T1000 (cell line): ENCODE measurements at places on chromosomes 5 and 9.

DNA sequence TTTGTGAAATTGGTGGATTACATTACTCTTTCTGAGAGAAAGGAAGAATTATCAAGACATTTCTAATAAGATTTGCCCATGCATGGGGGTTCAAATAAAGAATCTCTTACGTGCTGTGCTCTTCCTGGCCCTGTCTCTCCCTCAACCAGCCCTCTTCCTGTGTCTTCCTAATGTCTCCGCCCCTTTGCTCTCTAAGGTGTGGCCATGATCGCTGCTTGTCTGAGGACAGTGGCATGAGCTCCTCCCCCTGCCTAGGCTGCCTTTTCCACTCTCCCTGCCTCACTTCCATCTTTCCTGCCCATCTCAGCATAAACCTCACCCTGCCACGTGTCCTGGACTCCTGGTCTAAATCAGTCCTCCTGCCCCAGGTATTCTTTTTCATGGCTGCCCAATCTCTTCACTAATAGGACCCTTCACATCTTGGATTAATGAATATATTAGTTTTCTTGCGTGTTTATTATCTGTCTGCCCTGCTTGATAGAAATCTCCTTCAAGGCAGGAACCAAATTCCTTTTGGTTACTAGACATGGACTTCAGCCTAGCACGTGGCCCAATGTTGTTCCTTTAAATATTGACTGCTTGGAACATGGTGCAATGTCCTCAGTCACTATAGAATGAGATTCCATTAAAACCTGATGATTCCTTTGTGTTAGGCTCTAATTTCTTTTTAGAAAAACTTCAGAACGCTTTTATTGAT lies 122.3 kb downstream of the MTRR start:
- DNase-seq = no peak

- no peak for DNase-seq
Measured at GRCh38 chr9:91865041-91865440, 85.0 kb downstream of the ROR2 start.

DNA sequence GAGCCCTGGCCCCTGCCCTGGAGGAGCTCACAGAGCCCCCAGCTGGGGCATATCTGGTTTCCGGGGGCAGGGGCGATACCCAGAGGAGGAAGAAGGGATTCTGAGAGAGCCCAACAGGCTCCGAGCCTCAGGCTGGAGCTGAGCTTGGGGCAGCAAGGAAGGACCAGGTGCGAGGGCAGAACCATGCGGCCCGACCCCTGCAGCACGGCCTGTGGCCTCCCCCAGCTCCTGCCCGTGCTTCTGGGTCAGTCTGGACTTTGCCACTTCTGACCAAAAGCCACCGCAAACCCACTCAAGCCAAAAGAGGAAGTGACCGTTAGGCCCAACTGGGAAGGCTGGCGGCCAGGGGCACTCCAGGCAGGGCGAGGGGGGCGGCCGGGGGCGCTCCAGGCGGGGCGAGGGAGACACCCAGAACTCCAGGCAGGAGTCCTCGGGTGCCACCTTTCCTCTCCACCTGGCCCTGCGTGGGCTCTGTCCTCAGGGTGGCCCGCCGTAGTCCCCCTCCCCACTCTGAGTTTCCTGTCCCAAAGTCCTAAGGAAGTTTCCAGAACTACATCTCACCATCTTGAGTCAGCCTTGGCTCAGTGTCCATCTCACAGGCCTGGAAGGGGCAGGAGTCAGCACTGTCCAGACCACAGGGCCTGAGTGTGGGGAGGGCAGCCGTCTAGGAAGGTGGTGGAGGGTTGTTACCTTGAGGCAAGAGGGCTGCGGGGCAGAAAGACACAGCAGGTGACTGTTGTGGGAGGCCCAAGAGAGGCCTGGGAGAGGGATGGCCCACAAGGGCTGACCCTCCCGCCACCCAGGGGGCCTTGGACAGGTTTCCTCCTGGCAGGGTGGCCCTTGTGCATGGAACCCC lies 946 bp upstream of the LTC4S start:
- no peak for DNase-seq

DNA sequence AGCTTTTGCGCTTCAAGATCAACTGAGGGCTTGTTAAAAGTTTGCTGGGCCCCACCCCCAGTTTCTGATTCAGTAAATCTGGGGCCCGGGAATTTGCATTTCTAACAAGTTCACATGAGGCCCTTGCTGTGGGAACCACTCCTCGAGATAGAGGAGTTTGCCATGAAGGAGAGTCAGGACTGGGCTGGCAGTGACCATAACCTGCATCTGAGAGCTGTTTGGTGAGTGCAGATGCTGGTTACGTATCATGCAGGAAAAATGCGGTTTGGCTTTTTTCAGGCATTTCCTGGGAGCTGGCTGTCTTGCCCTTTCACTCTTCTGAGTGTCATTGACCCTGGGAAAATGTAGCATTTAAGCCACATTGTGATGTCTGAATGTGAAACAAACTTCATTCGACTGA lies 9.4 kb upstream of the ANGPTL2 start:
- no peak for DNase-seq

- DNase-seq = no peak
Measured at GRCh38 chr5:112951124-112951702, 25.4 kb upstream of the DCP2 start.

- no peak for DNase-seq
Measured at GRCh38 chr9:32606811-32607210, 28.7 kb downstream of the TAF1L start.

DNA sequence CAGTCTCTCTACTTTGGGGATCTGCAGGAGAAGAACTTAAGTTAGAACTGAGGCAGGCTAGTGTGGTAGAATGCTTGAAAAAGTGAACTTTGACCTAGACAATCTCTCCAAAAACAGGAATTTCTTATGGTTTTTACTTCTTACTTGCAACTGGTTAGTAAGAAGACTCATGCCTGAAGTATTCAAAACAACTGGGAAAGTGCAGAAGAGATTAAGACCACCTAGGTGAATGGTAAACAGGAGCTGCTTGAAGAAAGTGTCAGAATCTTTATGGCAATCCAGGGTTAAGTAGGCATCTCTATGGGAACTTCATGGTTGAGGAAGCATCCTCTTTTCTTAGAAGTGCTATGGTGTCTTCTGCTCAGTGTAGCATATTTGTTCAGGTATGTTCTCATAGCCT lies 428.6 kb upstream of the TLE4 start:
- DNase-seq = no peak

DNA sequence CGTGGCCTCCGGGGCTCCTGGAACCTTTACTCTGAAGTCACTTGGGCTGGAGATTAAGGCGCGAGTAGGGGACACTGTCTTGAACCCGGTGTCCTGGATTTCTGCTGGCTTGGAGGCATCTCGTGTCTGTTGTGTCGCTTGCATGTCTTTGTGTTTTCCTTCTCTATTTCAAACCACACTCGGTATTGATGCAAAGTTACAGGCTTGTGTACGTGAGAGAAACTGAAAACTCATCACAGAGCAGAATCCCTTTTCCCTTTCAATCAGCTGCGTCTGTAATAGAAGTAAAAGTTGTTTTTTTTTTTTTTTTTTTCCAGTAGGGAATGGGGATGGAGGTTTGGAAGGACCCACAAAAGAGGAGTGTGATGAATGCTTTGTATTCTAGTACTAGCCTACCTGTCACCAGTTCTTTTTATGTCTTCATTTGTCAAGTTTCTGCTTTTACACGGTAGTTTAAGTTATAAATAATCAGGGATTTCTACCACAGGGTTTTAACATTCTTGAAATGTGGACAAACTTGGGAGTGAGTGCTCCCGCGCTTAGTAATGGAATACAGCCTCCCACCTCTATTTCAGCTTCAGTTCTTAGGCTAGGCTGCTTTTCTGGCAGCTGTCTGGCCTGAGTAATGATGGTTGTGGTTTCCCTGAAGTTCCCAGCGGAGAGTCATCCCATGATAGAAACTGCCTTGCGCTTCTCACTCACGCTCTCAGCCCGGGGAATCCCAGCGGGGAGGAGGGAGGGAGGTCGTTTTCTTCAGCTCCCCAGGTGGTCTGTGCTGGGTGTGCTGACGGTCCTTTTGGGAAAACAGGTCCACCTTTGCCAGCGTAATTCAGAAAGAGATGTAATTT lies 763 bp downstream of the TJP2 start:
- DNase-seq = peak; percentile 60

DNA sequence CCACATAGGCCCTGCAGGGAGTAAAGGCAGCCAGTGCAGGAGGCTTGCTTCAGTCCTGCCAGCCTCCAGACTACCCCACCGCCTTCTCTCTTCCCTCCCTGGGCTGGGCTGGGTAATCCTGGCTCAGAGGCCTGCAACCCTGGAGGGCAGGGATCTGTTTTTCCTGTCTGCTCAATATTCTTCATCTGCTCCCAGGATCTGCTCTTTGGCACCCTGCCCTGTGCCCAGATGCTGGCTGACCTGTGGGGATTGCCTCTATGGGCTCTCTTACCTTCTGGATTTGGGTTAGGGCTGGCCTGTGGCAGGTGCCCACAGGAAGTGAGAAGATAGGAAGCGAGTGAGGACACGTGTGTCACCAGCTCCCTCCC lies 7.3 kb upstream of the ANGPTL2 start:
- no peak for DNase-seq

GRCh38 chr5:16618138-16618897 lies 1.5 kb upstream of the RETREG1 start:
- DNase-seq = no peak

GRCh38 chr5:133873449-133873848 lies 95.0 kb downstream of the C5orf15 start:
- no peak for DNase-seq

DNA sequence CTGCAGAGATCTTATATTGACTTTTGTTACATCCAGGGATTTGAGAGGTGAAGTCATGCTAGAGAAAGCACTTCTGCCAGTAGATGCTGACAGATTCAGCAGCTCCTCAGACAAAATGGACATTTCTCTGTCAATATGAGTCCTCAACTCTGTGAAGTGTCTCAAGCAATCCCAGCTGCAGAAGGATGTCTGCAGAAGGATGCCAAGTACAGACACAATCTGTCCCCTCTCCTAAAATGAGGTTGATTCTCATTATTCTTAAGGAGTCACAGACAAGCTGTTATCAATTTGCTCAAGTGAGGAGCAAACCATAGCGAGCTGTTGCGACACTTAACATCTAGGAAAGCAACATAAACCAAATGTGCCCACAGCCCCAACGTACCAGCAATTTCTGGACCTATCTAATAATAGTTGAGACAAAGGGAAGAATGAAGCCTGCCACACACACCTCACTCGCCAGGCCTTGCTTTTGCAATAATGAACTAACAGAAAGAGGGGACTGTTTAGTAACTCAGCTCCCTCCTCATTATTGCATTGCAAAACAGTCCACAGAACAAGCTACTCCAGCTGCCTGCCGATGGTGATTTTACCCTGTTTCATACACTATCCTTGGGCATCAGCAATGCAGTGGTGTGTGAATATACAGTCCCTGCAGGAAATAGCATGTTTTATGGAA lies 364.2 kb upstream of the PDE4D start:
- no peak for DNase-seq

- no peak for DNase-seq
Measured at GRCh38 chr5:109852371-109853155, 162.8 kb downstream of the MAN2A1 start.

DNA sequence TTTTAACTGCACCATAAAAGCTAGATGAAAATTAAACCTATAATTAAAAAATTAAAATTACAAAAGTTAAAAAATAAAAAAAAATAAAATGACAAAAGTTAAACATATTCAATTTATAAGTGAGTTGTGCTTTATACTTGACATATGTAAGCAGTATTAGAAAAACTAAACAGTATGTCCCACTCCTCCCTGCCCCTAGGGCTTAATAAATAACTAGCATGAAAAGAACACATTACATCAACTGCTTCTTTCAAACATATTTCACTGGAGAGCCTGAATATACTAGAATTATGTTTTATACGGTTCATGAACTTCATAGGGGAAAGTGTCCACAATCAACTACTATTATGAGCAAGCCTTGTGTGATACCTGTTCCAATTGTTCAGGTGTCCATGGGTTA lies 47.6 kb downstream of the ECPAS start:
- DNase-seq = no peak

- DNase-seq = no peak
Measured at GRCh38 chr9:89446961-89447310, 51.0 kb downstream of the SEMA4D start.

- no peak for DNase-seq
Measured at GRCh38 chr5:95701074-95701473, 18.3 kb upstream of the SPATA9 start.

DNA sequence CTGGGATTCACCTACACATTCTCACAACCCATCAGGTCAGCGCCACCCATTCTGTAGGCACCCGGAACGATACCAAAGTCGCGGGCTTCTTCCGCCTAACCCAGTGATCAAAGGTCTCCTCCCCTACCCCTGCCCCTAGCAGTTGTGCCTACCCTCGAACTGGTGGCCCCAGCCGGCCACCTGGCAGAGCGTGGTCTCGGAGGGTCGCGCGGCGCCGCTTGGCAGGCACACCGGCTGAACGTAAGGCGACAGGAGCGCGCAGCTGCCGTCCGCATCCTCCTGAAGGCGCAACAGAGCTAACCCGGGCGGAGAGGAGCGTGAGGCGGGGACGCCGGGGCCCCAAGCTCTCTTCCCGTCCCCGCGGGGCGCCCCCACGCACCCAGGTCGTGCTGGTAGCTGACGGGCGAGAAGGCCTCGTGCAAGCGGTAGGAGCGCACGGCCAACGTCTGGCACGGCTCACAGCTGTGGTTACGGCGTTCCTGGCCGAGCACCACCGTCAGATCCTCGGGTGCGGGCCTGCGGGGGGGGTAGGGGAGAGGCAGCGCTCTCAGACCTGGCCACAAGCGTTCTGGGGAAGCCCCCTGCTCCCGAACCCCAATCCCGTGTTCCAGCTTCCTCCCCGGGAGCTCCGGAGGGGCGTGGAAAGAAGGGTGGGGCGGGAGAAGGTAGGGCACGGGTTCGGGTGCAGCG lies 2.8 kb upstream of the PFN3 start:
- DNase-seq = no peak

GRCh38 chr5:131488463-131488862 lies 146.6 kb downstream of the RAPGEF6 start:
- DNase-seq = no peak

GRCh38 chr5:142587354-142587965 lies 98.4 kb downstream of the FGF1 start:
- DNase-seq = no peak

DNA sequence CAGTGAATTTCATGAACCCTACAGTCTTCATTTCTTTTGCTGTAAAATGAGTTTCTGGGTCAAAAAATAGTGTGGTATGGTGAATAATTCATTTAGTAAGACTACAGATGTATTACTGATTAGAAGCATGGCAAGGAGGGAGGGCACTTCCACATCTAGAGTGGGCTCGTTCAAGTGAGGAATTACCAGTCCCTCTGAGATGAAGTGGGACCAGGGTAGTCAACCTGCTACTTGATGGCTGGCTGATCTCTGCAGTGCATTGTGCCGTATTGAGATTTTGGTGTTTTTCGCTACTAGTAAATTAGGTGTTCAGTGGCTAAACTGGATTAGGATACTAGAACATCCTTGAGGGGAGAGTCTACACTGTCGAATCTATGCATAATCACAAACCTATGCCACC lies 10.8 kb downstream of the CDC37L1 start:
- DNase-seq = no peak
